ENCODE measurements at places on chromosomes 3 and 15. TPM values are rescaled to one million over a fixed set of nuclear protein-coding genes. Genes with fewer than 3 reads are reported as not detected.

CAND2 gene
- polyA plus RNA-seq: 11.6 TPM

ASTE1 gene
- 12.4 TPM for polyA plus RNA-seq

CPEB1 gene
- 3.3 TPM for polyA plus RNA-seq

MCTP2 gene
- 20.7 TPM for polyA plus RNA-seq

SMCO1 gene
- not detected for polyA plus RNA-seq

AADACL2 gene
- polyA plus RNA-seq: not detected

C3orf20 gene
- 0.19 TPM for polyA plus RNA-seq

CHL1 gene
- polyA plus RNA-seq: 10.8 TPM

KNG1 gene
- 109 TPM for polyA plus RNA-seq

CFAP100 gene
- 0.40 TPM for polyA plus RNA-seq

LSAMP gene
- polyA plus RNA-seq: 15.0 TPM

SLC9C1 gene
- polyA plus RNA-seq: 0.70 TPM

RBP2 gene
- 0.25 TPM for polyA plus RNA-seq

DISP2 gene
- polyA plus RNA-seq: 0.92 TPM

PRKAR2A gene
- polyA plus RNA-seq: 38.3 TPM

ZNF660 gene
- polyA plus RNA-seq: 11.0 TPM

SPG21 gene
- polyA plus RNA-seq: 107 TPM
